ENCODE measurements at places on chromosomes 3 and 15.

GRCh38 chr3:113264283-113265131 is 53.1 kb downstream of the BOC start:
- no peak for DNase-seq

DNA sequence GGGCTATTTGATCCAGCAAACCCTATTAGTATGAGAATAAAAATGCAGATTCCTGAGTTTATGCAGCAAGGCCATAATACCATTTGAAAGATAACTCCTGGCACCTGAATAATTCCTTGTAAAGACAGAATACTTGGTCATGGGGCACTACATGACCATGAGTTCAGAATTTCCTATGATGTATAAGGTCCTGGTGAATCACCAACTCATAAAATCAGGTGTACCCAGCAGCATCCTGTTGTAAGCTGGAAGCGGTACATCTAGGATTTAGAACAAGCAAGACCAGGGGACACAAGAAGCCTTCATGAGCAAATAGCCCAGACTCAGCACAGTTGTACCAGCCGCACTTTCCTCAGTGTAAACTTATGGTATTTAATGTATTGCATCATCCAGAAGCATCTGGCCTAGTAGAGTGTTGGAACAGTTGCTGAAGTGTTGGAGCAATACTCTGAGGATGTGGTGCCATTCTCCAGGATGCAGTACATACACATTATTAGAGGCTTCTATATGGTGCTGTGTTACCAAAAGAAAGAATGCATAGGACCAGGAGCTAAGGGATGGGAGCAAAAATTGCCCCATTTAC is 233.4 kb downstream of the SQOR start:
- no peak for DNase-seq

- peak; percentile 60 for DNase-seq
Observed at GRCh38 chr3:42012935-42013690, 51.2 kb upstream of the ULK4 start.

- no peak for DNase-seq
Observed at GRCh38 chr3:99579246-99579645, 59.1 kb upstream of the COL8A1 start.

DNA sequence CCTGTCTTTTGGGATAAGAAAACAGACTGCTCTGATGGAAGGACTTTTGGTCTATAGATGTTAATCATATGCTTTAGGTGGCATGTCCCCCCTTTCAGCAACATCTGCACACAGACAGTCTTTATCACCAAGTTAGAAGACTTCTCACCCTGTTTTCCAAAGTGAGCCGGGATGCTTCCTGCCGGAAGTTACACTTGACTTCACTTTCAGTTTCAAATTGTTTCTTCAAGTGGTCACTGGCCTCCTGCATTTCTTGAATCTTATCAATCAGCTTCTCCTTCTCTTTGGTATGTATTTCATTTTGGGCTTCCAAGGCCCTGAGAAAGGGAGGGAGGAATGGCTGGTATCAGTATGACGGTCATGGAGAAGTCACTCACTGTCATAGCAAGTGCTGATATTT is 27.2 kb upstream of the GNB5 start:
- DNase-seq: no peak

DNA sequence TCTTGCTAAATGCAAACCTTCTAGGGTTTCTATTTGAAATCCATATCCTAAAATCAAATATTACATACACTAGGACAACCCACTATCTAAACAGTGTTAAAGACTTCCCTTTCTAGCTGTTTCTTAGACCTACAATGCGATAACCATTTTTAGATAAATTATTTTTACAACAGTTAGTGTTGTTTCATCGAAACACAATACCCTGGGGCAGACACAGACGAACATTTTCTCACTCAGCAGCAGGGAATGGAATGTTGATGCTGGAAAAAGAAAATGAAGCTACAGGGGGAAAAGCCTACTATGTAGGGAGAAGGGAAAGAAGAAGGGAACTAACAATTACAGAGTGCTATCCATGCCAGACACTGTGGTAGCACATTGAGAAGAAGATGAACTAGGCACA is 6.0 kb upstream of the HERC1 start:
- DNase-seq: no peak

- DNase-seq: no peak
Observed at GRCh38 chr3:191385101-191385500, 54.8 kb upstream of the UTS2B start.

DNA sequence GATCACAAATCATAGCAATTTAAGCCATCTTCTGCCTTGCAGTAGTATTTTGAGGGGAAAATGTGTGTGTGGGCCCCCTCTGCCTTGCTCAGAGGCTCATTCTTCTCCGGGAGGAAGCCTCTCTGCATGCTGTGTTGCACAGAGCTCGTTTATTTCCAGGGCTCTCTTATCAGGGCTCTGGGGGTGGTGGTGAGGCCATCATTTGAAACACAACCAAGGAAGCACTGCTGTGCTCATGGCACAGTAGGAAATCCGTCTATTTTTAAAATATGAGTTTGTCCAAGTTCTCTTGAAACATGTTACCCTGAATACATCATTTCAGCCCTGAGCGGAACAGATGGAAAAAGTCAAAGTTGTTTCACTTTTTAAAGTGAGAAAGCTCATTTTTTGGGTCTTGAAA is 369.0 kb upstream of the CFAP20DC start:
- no peak for DNase-seq

GRCh38 chr3:9500108-9501050 is 53.2 kb downstream of the LHFPL4 start:
- peak; percentile 14 for DNase-seq

DNA sequence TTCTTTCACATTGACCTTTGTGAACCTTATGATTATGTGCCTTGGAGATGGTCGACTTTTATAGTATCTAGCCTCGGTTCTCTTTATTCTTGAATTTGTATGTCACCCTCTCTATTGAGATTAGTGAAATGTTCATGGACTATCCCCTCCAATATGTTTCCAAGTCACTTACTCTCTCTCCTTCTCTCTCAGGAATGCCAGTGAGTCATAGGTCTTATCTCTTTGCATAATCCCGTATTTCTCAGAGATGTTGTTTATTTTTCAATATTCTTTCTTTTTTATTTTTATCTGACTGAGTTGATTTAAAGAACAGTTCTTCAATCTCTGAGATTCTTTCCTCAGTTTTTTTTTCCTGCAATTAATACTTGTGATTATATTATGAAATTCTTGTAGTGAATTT is 411.6 kb upstream of the CADM2 start:
- DNase-seq: no peak

- DNase-seq: no peak
Observed at GRCh38 chr15:60799885-60800284, 320.9 kb upstream of the ICE2 start.

GRCh38 chr15:79090487-79091203 is at the start of gene RASGRF1:
Gene RASGRF1 (minus strand): TSS chr15:79090780. CDS start chr15:79090498, 282 bp downstream.
- no peak for DNase-seq

GRCh38 chr3:53612508-53612907 is 118.1 kb downstream of the CACNA1D start:
- DNase-seq: no peak

DNA sequence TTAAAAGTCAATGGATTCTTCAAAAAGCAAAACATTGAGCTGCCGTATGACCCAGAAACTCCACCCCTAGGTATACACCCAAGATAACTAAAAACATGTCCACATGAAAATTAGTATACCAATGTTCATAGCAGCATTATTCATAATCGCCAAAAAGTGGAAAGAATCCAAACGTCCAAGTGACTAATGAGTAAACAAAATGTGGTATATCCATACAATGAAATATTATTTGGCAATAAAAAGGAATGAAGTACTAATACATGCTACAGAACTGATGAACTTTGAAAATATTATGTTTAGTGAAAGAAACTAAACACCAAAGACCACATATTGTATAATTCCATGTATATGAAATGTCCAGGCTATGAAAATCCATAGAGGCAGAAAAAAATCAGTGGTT is 77.9 kb downstream of the THBS1 start:
- DNase-seq: no peak

GRCh38 chr15:58549013-58549784 is 117.4 kb downstream of the LIPC start:
- DNase-seq: no peak

- no peak for DNase-seq
Observed at GRCh38 chr15:76282465-76282864, 28.8 kb downstream of the ETFA start.

GRCh38 chr3:22620498-22620897 is 582.6 kb upstream of the UBE2E2 start:
- DNase-seq: no peak

DNA sequence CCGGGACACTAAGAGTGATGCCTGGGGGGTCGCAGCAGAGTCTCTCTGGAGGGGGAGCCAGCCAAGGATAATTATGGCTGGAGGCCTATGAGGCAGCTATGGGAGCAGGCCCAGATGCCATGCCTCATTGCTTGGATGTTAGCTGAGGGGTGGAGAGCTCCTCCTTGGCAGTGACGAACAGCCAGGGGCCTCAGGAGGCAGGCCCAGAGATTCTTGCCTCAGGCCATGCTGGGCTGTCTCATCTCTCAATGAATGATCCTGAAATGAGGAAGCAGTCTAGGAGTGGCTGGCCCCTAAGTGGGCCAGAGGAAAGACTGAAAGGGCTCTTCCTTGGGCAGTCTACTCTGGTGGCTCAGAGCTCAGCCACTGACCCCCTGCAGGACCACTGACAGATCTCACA is 21.3 kb downstream of the KIF9 start:
- no peak for DNase-seq

DNA sequence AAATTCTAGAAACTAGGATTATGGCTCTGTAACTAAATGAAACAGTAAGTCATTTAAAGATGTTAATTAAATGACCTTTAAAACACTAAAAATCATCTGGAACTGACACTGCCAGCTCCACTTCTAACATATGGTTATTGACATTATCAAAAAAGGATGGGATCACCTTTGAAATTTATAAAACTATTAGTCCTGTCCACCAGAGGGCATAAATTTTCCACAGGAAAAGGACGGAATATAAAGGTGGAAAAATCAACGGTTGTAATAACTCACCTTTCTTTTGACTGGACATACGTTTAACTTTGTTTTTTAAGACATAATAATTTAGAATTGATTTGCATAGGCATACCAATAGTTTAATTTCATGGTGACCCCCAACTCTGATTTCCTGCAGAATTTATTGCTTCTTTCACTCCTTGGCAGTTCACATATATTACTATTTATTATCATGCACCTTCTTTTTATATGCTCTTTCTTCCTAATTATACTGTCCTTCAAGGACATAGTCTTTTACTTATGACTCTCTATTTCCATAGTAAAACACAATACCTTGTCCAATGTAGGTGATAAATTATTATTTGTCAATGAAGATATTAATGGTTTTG is 345.7 kb downstream of the CADM2 start:
- no peak for DNase-seq

DNA sequence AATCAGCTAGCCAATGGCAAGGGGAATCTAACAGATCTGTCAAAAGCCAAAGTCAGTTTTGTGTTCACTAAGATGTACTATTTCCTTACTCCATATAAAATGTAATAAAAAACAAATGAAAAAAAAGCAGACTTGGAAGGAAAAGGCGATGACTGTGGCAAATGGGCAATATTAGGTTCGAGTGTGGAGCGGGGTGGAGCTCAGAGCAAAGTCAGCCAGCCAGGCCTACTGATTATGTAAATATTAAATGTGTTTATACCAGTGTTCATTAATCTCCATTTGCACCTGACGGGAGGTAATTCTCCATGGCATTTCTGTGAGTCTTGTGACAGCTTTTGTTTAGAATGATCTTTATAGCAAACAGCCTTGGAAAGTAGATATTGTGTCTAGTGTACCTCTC is 96.2 kb upstream of the KCNMB2 start:
- no peak for DNase-seq

- DNase-seq: no peak
Observed at GRCh38 chr3:183369117-183369516, 59.3 kb downstream of the MCF2L2 start.

DNA sequence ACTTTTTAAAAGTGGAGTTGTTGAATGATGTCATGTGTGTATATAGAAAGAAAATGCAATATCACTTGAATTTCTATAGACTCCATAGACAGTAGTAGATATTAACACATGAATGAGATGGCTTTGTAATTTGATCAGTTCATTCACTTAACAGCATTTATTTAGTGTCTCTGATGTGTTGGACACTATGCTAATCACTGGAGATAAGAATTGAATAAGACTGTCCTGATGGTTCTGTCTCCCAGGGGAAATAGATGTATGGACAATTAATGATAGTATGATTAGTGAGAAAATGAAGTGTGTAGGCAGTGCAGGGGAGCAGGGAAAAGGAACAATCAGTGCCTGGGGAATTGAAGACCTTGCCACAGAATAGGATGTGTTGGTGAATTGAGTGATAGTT is 72.9 kb downstream of the RIOX2 start:
- DNase-seq: no peak

DNA sequence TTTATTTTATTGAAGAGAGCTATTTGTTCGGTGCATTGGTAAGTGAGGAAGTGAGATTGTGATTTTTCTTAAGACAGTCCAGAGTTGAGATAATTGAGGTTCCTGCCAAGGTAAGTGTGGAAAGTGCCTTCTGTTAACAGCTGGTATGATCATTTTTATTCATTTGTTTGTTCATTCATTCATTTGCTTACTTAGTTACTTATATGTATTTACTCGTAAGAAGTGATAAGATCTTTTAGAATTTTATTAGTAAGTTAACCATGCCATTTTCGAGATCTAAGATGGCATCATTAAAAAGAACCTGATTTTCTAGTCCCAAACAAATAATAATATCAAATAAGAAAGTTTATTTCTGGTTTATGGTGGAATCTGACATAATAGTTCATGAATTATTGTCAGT is 150.0 kb downstream of the GHSR start:
- no peak for DNase-seq

- DNase-seq: no peak
Observed at GRCh38 chr3:149638228-149639092, 19.4 kb downstream of the WWTR1 start.

- DNase-seq: no peak
Observed at GRCh38 chr3:13083898-13084297, 10.7 kb upstream of the IQSEC1 start.

- no peak for DNase-seq
Observed at GRCh38 chr15:62799919-62800318, 242.6 kb upstream of the TPM1 start.

- no peak for DNase-seq
Observed at GRCh38 chr3:192079098-192079497, 618.1 kb downstream of the PYDC2 start.

DNA sequence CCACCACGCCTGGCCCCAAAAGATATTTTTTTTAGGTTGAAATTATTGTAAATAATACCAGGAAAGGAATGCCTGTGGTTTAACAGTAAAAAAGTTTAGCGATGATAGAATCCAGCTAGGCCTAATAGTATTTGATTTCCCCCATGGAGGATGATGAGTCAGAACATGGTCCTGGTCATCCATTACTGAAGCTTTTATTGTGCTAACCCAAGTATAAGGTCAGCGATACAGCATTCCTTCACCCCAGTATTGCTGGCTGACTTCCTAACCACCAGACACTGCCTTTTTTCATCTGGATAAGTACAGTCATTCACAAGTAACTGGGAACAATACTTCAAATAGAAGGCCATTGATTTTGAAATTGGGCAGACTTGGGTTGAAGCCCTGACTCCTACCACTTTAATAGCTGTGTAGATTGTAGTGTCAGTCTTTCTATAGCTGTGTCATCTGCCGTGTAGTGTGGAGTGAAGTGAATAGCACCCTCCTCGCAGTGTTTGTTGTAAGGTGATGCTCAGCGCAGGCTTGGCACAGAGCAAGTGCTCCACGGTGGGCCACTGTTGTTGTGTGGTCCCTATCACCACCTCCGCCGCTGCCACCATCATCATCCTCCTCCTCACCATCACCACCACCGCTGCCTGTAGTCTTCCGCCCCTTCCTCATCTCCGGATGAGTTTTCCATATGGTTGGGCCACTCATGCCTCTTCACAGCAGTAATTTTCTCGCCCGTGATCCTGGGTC is 436.0 kb upstream of the TPM1 start:
- DNase-seq: no peak
